CD4-positive, alpha-beta T cell treated with Interleukin-10 for 1 hour (primary cell): ENCODE measurements at places on chromosomes 12 and 14.
A peak's percentile ranks its signal among the peaks of the same experiment; 100 is the strongest.

DNA sequence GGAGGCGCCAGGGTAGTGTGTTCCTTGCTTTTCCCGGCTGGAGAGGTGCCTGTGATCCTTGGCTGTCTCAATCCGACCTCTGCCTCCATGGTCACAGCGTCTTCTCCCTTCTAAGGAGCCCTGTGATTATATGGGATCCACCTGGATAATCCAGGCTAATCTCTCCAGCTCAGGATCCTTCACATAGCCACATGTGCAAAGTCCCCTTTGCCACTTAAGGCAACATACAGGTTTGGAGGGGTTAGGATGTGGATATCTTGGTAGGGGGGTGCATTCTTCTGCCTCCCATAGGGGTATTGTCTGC is 1.2 kb upstream of the HVCN1 start:
- DNase-seq = no peak

GRCh38 chr12:123050331-123050831 is 69.9 kb downstream of the ARL6IP4 start:
- DNase-seq = no peak

DNA sequence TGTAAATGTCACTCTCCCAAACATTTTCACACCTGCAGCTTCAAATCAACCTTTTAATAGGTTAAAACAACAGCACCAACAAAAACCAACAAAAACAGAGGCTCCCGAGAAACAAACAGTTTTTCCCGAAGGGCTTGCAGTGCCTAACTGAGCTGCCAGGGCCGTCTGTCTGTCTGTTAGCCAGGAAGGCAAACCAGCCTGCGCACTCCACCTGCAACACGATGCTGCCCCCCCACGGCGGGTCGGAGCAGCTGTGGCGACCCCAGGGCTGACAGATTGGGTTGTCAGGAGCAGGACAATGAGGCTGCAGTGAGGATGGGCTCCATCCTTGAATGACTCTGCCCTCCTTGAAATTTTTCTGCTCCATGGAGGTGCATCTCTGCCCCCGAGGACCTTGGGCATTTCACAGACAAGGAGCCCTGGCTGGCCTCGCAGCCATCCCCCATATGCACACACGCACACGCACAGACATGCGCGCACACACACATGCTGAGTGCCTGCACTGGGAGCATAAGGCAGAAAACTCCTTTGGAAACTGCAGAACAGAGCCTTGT is 2.6 kb downstream of the RTL1 start:
- DNase-seq = no peak

- no peak for DNase-seq
Observed at GRCh38 chr12:70251661-70252060, 8.4 kb downstream of the CNOT2 start.

GRCh38 chr14:91835920-91836843 is 31.2 kb downstream of the TC2N start:
- peak; percentile 85 for DNase-seq

DNA sequence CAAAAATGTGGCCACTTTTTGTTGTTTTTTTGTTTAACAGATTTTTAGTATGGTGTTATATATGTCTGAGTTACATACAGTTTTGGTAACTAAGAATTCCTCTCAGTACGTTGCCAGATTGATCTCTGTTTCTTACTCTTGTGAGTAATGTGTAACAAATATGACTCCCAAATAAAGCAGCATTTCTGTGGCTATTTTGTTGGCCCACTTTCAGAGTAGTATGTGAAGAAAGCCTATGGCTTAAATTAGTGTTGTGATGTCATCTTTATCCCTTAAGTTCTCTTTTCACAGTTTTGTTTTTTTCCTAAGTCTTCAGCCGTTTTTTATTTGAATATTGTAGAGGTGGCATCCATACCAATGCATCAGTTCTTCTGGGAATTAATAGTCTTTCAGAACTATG is 10.7 kb downstream of the PCNX4 start:
- DNase-seq = no peak

- no peak for DNase-seq
Observed at GRCh38 chr12:48045965-48046518, 41.8 kb upstream of the COL2A1 start.

DNA sequence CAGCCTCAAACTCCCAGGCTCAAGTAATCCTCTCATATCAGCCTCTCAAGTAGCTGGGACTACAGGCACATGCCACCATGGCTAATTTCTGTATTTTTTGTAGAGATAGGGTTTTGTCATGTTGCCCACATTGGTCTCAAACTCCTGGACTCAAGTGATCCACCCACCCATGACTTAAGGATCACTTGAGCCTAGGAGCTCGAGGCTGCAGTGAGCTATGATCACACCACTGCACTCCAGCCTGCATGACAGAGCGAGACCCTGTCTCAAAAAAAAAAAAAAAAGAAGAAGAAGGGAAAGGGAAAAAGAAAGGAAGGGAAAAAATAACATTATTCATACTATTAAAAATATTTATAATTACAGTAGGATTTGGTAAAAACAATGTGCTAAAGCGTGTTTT is 19.2 kb downstream of the EPS8 start:
- DNase-seq = no peak

GRCh38 chr12:84117190-84117589 is 795.4 kb downstream of the SLC6A15 start:
- DNase-seq = no peak

DNA sequence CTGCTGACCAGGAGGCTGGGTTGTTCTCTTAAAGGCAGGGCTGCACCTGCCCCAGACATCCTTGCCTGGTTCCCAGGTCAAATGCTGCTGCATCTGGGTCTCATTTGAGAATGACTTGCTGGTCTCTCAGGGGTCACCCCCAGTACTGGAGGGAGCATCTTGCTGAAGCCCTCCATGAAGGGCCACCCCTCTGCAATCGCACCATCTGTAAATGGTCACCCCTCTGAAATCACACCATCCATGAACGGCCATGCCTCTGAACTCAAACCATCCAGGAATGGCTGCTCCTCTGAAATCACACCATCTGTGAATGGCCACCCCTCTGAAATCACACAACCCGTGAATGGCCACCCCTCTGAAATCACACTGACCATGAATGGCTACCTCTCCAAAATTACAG is 7.3 kb upstream of the SERPINA6 start:
- no peak for DNase-seq

DNA sequence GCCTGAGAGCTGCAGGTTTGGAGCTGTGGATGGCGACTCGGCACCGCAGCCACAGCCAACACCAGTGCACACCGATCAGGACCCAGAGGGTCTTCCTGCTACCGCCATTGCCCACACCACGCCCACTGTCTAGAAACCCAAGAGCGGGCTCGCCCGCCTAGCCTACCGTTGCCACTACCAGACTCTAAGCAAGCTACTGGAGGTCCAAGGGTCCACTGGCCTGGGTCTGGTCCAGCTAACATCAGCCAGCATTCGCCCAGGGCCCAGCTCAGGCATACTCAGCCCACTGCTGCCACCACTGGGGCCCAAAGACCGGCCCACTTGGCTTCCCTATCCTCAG is 30.5 kb upstream of the MON2 start:
- DNase-seq = no peak

- DNase-seq = no peak
Observed at GRCh38 chr12:96233939-96234461, 39.8 kb downstream of the ELK3 start.

DNA sequence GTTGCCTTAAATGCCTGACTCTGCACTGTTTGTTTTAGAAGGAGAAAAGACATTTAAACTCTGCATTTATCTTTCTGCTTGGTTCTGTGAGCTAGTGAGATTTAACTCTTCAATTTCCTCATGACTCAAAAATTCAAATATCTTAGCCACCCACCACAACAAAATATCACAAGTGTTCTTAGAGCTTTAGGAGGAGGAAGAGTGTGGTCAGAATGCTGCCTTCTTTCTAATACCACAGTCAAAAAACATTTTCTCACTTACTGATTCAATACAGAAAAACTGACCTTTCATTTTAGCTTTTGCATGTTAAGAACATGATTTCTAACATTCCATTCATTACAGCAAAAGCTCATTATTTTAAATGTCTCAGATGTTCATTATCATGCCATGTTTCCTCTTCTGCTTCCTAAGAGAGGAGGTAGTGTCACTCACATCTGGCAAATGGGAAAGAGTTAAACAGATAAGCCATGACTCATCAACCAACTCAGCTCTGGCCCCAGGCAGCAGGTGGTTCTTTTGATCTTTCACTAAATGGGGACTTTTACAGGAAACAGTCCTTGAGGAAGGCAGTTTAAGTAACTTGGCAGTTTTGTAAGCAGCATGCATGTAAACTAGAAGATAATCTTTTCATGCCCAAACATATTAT is 56.4 kb upstream of the RNU6-8 start:
- no peak for DNase-seq

- DNase-seq = no peak
Observed at GRCh38 chr12:103994235-103994634, 28.6 kb downstream of the TDG start.
